ENCODE measurements at places on chromosomes 11 and 22.

- peak; percentile 53 for DNase-seq
Observed at GRCh38 chr11:62008193-62008592, 40.8 kb upstream of the FTH1 start.

GRCh38 chr11:56636861-56637260, 5.4 kb downstream of the OR5AP2 start:
- no peak for DNase-seq

DNA sequence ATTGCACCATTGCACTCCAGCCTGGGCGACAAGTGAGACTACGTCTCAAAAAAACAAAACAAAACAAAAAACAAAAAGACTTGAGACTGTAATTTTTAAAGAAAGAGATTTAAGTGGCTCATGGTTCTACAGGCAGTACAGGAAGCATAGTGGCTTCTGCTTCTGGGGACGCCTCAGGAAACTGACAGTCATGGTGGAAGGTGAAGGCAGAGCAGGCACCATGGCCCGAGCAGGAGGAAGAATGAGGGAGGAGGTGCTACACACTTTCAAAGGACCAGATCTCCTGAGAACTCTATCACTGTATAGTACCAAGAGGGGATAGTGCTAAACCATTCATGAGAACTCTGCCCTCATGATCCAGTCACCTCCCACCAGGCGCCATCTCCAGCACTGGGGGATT, 52.0 kb downstream of the CBL start:
- DNase-seq = no peak

DNA sequence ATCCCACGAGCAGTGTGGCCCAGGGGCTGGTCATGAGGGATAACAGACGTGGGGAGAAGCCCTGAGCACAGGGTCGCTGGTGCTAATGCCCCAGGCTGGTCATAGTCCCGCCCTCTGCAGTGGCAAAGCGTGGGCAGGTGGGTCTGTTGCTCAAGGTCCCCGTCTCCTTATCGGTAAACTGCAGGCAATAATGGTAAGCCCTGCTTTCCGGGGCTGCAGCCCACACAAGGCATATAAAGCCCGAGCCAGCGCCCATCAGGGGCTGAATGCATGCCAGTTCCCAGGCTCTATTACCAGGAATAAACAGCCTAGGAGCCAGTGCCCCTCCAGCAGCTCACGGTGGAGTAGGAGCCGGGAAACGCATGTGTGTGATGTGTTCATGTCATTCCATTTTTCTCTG, 261.0 kb downstream of the BRD1 start:
- no peak for DNase-seq

DNA sequence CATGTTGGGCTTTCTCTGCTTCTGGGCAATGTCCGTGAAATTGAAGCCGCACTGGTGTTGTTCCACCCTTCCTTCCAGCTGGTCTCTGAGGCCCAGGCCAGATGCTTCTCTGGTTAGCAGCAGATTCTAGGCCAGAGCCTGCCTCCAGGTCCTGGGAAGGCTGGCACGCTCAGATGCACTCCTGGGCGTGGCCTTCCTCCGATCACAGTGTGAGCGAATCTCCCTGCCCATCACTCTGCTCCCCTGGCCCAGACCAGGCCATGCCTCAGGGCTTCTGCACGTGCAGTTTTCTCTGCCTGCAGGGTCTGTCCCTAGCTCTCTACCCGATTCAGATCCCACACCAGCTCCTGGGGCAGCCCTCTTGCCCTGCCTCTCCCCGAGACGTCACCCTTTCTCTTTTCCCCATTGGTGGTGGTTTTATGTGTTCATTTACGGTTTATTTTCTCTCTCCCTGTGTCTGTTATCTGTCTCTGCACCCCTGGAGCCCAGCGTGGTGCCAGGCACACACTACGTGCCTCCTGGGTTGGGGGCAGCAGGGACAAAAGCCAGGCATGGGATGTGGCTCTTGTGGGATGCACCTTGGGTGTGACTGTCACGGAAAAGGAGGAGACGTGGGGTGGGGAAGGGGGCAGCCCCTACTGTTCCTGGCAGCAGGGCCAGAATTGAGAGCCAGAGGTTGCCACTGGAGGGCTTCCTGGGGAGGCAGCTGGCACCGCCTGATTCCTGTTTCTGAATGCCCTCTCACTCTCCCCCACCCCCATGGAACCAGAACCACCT, 66.0 kb downstream of the KCNQ1 start:
- DNase-seq = no peak

- no peak for DNase-seq
Observed at GRCh38 chr11:46736615-46737014, 17.6 kb downstream of the F2 start.

GRCh38 chr22:37079158-37079557, 27.6 kb downstream of the KCTD17 start:
- DNase-seq = no peak

- peak; percentile 76 for DNase-seq
Observed at GRCh38 chr11:112588252-112588694, 327.6 kb upstream of the PLET1 start.

- no peak for DNase-seq
Observed at GRCh38 chr11:65060913-65061408, 2.6 kb upstream of the NAALADL1 start.

GRCh38 chr11:88810420-88811097, 255.2 kb downstream of the GRM5 start:
- no peak for DNase-seq

GRCh38 chr22:27554841-27555456, 246.6 kb downstream of the MN1 start:
- DNase-seq = no peak

DNA sequence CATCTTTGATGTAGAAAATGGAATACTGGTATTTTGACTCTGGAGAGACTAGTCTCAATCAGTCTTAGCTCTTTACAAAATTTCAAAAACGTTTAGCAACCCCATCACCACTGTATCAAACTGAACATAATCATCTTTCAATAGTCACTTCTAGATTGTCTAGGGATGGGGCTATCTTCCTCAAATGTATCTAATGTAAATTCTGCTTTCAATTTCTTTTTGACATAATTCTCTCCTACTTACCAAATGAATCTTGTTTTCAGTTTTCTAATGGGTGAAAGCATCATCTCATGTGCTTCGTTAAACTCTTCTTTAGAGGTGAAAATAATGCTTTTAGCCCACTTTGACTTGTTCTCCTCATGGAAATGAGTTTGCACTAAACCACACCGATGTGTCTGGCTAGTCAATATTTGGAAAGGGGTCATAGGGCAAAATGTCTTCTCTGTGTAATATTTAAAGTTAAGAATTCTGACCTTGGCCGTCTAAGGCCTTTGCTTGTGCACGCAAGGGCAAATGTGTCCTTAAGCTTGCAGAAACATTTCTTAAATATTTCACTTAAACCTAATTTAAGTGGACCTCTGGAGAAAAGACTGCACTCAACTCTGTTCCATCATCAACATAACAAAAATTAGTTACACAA, 5.2 kb downstream of the SIK3 start:
- DNase-seq = peak; percentile 66

DNA sequence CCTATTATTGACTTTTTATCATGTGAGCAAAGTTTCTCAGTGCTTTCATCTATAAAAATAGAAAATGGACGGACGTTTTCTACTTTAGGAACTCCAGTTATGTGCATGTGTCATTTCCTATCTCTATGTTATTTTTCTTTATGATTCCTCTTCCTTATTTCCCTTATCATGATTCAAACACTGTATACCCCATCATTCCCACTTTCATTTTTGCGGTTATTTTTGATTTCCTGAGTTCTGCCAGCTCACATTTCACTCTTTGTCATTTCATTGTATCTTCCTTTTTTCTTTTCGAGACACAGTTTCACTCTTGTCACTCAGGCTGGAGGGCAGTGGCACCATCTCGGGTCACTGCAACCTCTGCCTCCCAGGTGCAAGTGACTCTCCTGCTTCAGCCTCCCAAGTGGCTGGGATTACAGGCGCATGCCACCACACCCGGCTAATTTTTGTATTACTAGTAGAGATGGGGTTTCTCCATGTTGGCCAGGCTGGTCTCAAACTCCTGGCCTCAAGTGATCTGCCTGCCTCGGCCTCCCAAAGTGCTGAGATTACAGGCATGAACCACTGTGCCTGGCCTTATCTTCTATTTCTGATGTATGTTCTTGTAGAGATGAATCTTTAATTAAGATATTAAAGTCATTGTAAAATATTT, 21.5 kb downstream of the C11orf58 start:
- peak; percentile 8 for DNase-seq

GRCh38 chr11:67999201-67999629, 4.7 kb downstream of the UNC93B1 start:
- no peak for DNase-seq

DNA sequence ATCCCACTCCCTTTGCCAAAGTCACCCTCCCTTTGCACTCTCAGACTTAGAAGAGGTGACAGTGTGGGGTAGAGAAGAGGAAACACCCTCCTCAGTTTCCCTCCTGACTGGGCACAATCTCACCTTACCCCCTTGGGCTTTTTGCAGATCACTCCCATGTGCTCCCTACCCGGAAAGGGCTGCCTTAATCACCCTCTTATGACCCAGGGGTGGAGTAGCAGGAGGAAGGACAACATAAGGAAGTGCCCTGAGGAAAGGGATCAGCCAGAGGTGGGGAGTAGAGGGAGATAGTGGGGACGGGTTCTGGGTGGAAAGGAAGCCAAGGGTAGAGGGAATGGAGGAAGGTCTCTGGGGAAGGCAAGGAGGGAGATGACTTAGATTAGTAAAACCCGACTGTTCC, 52.0 kb downstream of the NRXN2 start:
- DNase-seq = no peak

DNA sequence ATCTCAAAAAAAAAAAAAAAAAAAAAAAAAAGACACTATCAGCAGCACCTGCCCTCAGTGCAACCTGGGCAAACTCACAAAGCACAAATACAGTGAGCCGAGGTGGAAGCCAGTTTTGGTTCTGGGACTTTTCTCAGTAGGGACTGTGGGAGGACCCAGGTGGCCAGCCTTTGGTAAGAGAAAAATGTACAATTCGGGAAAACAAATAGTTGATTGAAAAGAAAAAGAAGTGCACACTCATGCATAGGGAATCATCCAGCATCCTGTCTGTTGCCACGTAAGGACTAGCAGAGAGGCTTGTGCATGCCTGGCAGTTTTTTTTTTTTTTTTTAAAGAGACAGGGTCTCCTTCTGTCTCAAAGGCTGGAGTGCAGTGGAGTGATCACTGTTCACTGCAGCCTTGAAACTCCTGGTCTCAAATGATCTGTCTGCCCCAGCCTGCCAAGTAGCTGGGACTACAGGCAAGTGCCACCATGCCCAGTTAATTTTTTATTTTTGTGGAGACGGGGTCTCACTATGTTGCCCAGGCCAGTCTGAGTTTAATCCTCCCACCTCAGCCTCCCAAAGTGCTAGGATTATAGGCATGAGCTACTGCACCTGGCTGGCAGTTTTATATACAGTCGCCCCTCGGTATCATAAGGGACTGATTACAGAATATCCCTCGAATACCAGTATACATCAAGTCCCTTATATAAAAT, 36.7 kb downstream of the TPST2 start:
- DNase-seq = no peak

- no peak for DNase-seq
Observed at GRCh38 chr11:42960521-42961088, 351.2 kb upstream of the API5 start.
